CD4-positive, alpha-beta memory T cell (primary cell): ENCODE measurements at places on chromosomes 5 and 9.

DNA sequence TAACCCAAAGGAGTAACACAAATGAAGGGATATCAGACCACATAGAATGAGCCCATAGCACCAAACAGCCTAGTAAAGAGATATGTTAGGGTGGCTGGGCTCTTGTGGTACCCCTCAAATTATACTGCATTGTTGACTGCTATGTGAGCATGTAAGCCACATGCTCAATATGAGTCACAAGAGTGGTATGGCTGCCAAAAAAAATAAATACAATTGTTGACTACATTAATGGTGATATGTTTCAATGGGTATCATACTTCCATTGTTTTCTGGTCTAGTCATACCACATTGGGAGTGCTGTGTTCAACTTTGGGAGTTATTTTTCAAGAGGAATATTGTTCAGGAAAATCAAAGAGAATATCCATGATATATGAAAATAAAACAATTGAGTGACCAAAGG, 162.4 kb upstream of the PIK3R1 start:
- DNase-seq: no peak

GRCh38 chr5:51902512-51902911, 519.3 kb downstream of the ISL1 start:
- DNase-seq: no peak

DNA sequence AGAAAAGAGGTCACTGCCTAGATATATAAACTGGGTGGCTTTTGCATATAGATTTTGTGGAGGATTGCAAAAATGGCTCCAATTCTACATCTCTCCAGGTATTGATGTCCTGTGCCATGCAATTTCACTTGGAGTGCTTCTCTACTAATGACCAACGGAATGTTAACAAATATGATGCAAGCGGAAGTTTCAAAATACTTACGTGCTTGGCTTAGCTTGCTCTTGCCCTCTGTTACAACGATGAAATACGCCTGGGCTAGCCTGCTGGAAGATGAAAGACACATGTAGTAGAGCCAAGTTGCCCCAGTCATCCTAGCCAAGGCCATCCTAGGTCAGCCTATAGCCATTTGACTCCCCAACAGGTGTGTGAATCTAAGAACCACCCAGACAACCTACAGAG, 3.6 kb upstream of the POC5 start:
- no peak for DNase-seq

DNA sequence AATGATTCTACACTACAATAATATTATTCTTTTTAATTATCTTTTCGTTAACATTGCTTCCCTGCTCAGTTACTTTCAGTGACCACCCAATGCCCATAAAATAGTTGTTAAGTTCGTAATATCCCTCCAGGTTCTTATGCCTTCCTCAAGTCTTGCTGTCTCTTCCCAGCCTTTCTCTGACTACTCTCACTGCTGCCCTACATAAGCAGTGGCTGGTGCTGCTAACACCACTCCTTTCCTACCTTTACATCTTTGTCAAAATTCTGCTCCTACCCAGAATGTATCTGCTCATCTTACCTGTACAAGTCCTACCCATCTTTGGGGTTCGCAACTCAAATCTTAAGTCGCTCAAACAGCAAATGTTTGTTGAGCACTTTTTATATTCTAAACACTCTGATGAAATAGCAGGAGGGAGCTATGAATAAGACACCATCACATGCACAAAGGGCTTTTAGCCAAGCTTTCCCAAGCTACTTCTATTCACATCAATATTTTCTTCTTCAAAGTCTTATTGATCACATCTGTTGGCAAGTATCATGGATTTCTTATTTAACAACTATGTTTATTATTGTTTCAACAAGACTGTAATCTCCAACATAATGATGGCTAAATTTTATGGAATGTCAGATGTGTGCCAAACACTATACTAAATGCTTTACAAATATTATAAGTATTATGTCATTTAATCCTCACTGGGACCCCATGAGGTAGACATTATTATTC, 29.5 kb downstream of the SLC25A46 start:
- no peak for DNase-seq

DNA sequence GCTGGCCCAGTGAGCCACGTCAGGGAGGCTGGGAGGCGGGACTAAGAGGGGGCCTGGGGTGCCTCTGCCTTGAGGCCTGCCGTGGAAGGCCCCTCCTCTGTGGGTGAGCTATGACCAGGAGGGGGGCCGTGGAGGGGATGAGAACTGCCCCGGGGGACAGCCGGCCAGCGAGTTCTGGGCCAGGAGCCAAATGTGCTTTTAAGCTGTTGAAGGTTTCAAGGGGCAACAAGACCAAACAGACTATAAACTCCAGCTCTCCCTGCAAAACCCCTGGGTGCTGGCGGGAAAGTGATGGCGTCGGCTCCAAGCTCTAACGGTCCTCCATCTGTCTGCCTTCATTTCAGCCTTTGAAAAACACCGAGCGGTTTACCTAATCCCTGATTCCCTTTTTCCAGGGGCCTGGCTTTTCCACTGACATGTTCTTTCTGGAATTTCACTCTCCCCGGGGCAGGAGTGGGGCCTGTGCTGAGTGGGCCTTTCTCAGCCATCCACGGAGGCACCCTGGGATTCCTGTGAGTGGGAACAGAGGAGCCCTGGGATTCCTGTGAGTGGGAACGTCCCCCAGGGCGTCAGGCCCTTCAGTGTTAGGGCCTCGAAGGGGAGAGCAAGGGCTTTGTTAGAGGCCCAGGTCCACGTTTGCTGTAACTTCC, 65.6 kb downstream of the COL5A1 start:
- no peak for DNase-seq

DNA sequence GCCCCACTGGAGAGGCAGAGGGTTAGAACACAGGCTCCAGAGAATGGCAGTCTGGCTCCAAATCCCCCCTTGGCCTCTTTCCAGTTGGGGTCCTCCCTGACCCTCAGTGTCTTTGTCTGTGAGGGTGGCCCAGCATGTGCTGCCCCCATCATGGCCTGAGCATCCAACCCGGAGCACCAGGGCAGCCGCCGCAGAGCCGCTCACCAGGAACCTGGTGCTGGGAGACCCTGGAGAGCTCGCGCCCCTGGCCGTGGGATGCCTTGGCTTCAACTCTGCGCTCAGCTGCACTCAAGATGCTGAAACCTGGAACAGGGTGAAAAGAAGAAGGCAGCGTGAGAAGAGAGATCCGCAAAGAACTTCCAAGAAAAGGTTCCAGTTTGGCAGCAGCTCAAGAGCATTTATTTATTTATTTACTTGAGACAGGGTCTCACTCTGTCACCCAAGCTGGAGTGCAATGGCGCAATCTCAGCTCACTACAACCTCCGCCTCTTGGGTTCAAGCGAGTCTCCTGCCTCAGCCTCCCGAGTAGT, 3.8 kb downstream of the CCDC187 start:
- DNase-seq: no peak

GRCh38 chr9:97978371-97979130, 4.6 kb upstream of the ANP32B start:
- no peak for DNase-seq

- no peak for DNase-seq
Observed at GRCh38 chr9:94740145-94740840, 13.8 kb downstream of the AOPEP start.

- DNase-seq: no peak
Observed at GRCh38 chr9:133286523-133286922, 11.5 kb upstream of the ABO start.

DNA sequence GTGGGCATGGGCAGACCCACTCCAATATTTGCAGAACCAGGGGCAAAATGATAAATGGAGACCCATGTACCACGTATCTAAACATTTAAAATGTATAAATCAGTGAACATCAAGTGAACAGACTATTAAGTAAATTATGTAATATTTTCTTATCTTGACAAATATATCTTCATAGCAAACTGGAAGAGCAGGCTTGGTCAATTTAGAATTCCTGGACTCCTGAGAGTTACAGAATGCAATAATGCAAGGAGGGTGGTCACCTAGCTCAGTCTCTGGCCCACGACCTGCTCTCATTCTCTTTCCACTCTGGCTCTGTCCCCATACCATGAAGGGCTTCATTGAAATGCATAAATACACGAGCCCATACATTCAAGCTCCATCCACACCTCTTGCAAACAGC, 398.0 kb downstream of the ENC1 start:
- DNase-seq: no peak

DNA sequence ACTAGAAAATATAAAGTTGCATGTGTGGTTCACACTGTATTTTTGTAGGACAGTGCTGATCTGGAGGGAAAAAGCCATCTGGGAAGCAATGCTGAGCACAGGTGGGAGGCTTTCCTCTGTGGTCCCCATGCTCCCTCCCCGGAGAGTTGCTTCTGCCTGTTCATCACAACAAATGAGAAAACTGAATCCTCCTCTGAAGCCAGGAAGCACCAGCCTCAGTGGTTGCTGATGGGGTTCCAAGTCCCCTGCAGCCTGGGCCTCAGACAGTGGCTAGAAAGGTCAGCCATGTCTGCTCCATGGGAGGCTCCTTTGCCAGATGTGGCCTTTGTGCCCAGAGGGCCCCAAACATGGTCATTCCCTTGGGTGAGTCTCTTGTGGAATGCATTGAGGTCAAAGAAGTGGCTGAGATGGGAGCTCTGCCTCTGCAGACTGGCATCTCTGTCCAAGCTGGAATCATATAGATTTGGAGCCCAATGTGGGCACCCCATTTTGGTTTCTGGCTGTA, 77.6 kb downstream of the C5orf15 start:
- DNase-seq: no peak

DNA sequence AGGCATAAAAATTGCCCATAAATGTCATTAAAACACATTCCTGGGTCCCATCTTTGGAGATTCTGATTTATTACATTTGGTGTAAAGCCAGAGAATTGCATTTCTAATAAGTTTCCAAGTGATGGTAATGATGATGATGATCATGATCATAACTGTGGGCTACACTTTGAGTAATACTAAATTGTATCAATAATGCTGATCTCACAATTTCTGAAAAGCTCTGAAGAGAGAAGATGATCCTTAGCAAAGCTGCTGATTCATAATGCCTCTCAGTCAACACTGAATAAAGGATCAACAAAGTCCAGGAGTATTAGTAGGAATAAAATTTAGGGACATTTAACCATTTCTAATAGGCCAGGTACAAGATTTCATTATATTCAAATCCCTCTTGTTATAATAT, 434.5 kb downstream of the CAAP1 start:
- no peak for DNase-seq

DNA sequence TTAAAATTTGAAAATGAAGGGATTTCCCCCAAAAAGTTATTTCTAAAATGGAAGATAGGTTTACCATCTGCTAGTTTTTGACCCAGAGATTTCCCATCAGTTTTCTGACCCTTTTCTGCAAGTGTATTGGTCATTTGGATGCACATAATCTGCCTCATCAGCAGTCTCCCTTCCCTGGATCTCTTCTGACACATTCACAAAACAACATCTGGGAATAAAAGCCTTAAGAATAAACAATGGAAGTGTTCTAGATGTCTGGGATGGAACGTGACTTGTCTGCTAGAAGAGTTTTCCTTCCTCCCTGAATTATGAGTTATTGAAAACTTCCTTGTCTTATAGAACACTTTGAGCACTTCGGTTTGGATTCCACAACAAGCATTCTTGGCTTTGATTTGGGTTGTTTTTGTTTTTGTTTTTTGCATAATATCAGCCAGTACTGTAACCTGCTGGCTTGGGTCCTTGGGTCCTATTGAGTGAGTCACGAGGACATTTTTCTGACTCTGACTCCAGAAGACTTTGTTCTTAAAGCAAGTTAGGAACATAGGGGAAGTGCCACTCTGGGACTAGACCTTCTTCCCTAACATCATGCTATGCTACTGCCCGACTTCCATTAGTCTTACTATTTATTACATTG, 18.2 kb upstream of the ESM1 start:
- DNase-seq: no peak

DNA sequence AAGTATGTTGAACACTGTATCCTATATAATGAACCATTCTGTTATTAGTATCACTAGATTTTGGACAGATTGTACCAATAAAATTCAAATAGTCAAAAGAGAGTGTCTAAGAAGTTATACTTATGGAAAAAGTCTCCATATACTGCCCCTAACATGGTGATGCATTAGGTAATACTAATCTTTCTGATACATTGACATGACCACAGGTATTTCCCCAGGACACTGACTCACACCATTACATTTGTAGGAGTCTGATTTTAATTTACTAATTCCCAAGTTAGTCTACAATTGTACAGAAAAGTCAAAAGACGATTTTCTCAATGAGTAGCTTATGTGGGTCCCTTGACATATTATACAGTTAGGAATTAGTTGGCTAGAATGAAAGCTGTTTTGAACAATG, 593.8 kb downstream of the ISL1 start:
- DNase-seq: no peak

GRCh38 chr9:81632599-81632998, 56.7 kb downstream of the TLE1 start:
- no peak for DNase-seq

- no peak for DNase-seq
Observed at GRCh38 chr9:100052375-100052774, 46.4 kb downstream of the ERP44 start.

- no peak for DNase-seq
Observed at GRCh38 chr9:108551030-108551841, 304.6 kb downstream of the ACTL7B start.

- no peak for DNase-seq
Observed at GRCh38 chr5:62475072-62475471, 62.5 kb downstream of the IPO11 start.
